ENCODE measurements at places on chromosomes 11 and 22.

GRCh38 chr11:57094181-57094935 is 87.4 kb upstream of the LRRC55 start:
- DNase-seq, result no peak

GRCh38 chr11:15828215-15828853 is 528.0 kb downstream of the SOX6 start:
- no peak for DNase-seq

GRCh38 chr11:35419184-35419829 is at the start of gene SLC1A2:
Gene SLC1A2 (minus strand): TSS chr11:35419558. CDS start chr11:35418966, 592 bp downstream.
- peak; percentile 31 for DNase-seq

DNA sequence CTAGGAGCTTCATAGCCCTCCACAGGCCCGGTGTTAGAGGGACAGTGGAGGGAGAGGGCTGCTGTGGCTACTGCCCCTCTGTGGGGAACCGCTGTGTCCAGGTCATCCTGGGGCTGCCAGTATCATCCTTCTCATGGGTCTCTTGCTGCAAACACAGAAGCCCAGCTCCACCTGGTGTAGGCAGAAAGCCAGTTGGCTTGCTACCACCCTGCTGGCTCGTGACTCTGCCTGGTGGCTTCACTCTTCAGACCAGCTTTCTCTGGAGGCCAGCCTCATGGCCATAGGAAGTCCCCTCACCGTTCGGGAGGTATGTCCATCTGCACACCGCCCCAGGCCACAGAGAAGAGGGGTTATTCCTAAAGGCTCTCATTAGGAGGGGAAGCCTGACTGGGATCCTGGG is 19.4 kb upstream of the SUSD2 start:
- DNase-seq, result no peak

- no peak for DNase-seq
Observed at GRCh38 chr11:115670538-115671205, 166.5 kb upstream of the CADM1 start.

GRCh38 chr11:25769287-25769686 is 562.6 kb upstream of the ANO3 start:
- DNase-seq, result no peak

GRCh38 chr11:4140067-4140636 is 45.6 kb downstream of the RRM1 start:
- DNase-seq, result no peak
